Erythroblast (primary cell): ENCODE measurements at places on chromosomes 12 and 14.

GRCh38 chr12:40959041-40959440 lies 229.1 kb upstream of the PDZRN4 start:
- no peak for DNase-seq

- no peak for DNase-seq
These were observed 24.0 kb upstream of the PLBD1 start for GRCh38 chr12:14591719-14592118.

DNA sequence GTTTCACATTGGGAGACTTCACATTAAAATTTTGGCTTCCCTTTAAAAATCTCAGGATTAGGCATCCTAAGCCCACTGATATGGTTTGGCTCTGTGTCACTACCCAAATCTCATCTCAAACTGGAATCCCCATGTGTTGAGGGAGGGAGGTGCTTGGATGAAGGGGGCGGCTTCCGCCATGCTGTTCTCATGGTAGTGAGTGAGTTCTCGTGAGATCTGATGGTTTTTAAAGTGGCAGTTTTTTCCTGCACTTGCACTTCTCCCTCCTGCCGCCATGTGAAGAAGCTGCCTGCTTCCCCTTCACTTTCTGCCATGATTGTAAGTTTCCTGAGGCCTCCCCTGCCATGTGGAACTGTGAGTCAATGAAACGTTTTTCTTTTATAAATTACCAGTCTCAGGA lies 65.7 kb upstream of the PLXNC1 start:
- no peak for DNase-seq

DNA sequence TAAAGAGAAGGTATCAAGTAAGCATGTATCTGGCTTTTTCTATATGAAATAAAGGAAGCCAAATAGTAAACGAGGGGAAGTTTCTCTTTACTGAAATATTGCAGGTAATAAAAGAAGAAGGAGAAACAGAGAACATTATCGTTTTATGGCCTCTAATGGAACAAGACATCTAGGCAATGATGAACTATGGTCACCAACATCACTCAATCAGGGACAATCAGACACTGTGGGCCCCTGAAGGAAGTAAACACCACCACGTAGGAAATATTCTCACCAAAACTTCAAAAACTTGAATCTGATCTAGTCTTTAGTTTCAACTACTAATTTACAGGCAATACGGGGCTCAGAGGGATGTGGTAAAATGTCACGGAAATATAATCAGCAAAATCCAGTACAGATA lies 15.9 kb downstream of the HEBP1 start:
- no peak for DNase-seq

- no peak for DNase-seq
These were observed 290.7 kb downstream of the NPAS3 start for GRCh38 chr14:33229269-33229929.

DNA sequence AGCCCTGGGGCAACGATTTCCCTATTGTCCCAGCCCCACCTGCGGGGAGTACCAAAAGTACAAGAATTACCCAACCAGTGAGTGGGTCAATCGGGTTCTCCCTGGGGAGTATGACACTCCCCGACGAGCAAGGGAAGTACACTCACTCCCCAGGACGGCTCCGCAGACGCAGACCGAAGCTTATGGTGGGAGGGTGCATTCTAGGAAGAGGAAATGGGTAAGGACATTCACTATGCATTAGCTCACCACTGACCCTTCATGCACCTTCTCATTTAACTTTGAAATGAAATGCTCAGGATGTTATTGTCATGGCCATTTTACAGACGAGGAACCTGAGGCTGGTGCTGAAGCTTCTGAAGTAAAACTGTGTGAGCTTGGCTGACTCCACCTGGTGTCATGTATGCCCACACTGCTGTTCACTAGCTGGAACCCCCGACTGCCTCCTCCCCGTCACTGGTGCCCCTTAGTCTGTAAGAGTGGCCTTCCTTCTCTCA lies 45.8 kb upstream of the TMED10 start:
- no peak for DNase-seq

DNA sequence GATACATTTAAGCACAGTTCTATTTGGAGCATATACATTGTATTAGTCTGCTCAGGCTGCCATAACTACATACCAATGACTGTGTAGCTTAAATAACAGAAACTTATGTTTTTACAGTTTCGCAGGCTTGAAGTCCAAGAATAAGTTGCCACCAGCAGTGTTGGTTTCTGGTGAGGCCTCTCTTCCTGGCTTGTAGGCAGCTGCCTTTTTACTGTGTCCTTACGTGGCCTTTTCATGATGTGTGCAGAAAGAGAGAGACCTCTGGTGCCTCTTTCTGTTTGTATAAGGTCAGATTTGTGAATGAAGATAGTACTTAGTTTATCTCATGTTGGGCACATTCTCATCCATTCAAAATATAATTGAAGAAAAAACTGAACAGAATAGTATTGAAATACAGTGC lies 636.6 kb downstream of the FLRT2 start:
- no peak for DNase-seq

GRCh38 chr14:55807053-55807880 lies 227.3 kb downstream of the KTN1 start:
- DNase-seq, result peak; percentile 82

DNA sequence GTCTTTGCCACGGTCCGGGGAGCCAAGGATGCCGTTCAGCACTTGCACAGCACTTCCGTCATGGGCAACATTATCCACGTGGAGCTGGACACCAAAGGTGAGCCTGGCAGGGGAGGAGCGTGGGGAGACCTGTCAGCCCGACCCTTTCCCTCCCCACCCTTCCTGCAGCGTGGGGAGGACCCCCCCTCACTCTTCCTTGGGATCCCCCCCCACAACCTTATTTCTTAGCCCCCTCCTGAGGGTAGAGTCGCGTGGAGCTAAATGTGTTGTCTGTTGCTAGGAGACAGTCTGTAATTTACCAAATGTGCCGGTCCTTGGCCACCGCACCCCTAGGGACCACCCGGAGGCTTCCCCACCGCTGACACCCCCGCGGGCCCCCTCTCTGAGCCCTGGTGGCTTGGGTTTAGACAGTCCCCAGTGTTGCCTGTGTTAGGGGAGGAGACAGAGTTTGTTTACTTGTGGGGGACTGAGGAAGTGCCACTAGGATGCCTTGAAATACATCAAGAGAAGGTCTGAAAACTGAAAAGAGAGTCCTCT lies 2.3 kb downstream of the SETD1B start:
- peak; percentile 48 for DNase-seq

- DNase-seq, result no peak
These were observed 159.3 kb downstream of the TTC8 start for GRCh38 chr14:88983755-88984154.

- DNase-seq, result no peak
These were observed 15.4 kb upstream of the ANKLE2 start for GRCh38 chr12:132776816-132777568.

DNA sequence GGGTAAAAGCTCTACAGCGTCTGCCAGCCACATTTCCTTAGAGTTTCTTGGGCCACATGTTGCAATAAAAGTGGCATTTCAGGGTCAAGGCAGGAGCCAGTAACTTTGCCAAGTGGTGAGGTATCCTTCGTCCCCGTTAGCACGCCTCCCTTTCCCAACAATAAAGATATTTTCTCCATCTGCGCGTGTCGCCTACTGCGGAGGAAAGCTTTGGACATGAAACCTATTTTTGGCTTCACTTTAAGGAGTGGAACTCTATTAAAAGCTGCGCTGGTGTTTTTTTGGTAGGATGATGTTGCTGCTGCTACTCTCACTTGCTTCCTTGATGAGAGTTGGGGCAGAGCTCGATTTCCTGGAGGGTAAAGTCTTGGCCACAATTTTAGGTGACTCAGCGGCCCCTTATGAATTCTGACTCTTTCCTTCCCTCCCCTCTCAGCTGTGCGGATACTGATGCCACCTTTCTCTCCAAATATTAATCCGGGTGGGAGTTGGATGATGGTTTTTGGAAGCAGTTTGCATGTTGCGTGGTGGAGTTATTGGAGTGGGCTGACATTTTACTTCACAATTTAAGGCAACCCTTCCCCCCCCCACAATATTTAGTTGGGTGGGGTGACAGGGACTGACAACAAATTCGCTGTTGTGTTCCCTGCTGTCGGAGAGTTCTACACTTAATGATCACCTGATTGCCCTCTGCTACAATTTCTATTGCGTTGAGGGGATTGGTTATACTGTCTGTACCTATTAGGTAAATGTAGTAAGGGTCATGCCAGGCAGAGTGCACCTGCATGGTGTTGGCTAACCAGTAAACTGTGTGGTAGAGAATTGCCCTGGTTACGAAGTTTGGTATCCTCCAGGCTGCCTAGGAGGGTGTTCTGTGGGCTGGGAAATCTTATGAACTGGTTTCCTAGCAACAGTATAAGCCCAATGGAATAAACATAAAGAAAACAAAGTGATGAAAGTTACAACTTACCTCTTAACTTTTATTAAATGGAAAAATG lies 1.1 kb downstream of the CCDC91 start:
- peak; percentile 86 for DNase-seq

GRCh38 chr14:90812109-90812508 lies 4.1 kb downstream of the TTC7B start:
- no peak for DNase-seq

- DNase-seq, result no peak
These were observed 46.0 kb upstream of the EVL start for GRCh38 chr14:100019156-100019744.

GRCh38 chr12:128712622-128713021 lies 111.1 kb downstream of the SLC15A4 start:
- DNase-seq, result no peak

- no peak for DNase-seq
These were observed 16.9 kb downstream of the PPP1R36 start for GRCh38 chr14:64566651-64567122.

- no peak for DNase-seq
These were observed 129.6 kb upstream of the CDKN3 start for GRCh38 chr14:54267172-54267571.

- peak; percentile 67 for DNase-seq
These were observed 501 bp downstream of the RIMKLB start for GRCh38 chr12:8698132-8698851.

DNA sequence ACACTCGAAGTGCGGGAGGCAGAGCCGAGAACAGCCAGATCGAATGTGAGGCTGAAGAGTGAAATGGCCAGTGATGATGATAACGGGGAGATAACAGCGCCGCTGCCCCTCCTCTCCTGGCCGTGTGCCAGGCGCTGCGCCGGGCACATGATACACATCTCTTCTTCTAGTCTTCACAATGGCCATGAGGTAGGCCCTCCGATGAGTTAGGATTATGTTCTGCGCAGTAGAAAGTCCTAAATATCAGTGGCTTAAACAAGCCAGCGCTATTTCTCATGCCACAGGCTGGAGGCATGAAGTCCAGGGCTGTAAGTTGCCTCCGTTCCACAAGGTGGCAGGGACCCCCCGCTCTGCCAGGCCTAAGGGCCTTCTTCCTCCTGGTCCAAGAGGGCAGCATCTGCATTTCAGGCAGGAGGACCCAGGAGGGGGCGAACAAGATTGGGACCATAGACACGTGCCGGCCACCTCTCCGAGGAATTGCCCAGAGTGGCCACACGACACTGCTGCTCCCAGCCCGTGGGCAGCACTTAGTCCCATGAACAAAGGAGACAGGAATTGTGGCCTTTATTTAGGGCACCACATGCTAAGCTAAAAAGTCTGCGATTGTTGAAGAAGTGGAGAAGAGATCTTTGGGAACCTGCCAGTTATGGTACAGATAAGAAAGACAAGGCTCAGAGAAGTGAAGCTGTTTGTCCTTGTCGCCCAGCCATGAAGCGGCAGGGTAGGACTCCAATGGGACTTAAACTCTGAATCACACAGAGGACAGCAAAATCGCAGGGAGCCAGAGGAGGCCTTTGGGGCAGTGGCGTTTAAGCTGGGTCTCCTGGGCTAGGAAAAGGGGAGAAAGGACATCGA lies 10.9 kb upstream of the HVCN1 start:
- peak; percentile 48 for DNase-seq

- peak; percentile 65 for DNase-seq
These were observed 22.8 kb downstream of the APOBEC1 start for GRCh38 chr12:7642876-7643309.

- no peak for DNase-seq
These were observed 18.5 kb downstream of the DICER1 start for GRCh38 chr14:95138876-95139275.

DNA sequence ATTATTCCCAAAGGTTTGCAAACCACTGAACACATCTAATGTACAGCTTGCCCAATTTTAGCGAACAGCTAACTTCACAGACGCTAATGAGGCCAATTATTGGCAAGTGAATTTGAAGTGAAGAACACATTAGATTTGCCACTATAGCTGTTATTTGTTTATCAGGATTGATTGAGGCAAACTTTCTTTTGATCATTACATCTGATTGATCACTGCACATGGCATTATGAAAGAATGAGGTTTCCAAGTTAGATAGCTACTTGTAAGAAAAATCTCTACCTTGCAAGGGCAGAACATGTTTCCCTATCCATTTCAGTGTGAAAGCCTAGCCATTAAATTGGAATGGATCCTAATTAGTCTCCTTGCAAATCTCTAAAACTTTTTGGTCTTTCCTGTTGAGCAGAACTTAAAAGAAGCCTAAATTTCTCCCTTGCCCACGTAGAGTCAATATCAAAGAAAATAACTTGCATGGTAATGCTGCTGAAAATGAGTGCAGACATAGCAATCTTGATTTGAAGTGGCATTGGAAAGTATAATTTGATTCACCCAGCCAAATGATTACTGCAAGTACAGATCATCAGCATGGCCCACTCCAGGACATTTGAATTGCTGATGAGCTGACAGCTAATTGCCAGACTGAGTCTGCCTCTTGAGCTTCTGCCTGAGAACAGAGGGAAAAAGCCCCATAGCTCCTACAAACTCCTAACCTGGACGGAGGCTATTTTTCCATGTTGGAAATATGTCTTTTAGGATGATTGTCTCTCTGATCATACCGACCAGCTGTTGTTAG lies 98.6 kb downstream of the TPH2 start:
- no peak for DNase-seq

DNA sequence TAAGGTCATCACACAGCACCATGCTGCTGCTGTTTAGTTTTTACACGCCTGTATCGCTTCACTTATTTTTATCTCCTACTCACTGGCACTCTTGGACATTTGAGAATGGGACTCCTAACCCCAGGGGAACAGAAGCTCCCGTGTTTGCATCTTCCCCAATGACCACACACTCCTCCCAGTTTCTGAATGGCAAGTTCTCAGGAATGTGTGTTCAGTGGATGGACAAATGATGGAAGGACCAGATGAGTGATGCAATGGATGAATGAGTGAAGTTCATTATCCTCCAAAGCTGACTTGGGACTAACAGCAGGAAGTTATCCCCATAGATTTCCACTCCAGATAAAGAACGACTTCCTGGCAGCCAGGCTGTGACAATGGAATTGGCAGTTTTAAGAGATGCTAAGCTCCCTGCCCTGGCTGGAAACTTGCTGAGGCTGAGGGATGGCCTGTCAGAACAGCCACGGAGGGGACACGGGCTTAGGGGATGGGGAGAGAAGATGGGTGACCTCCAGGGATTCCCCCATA lies 231.5 kb downstream of the SLC15A4 start:
- no peak for DNase-seq

GRCh38 chr12:79238246-79238645 lies 373.7 kb downstream of the SYT1 start:
- no peak for DNase-seq

DNA sequence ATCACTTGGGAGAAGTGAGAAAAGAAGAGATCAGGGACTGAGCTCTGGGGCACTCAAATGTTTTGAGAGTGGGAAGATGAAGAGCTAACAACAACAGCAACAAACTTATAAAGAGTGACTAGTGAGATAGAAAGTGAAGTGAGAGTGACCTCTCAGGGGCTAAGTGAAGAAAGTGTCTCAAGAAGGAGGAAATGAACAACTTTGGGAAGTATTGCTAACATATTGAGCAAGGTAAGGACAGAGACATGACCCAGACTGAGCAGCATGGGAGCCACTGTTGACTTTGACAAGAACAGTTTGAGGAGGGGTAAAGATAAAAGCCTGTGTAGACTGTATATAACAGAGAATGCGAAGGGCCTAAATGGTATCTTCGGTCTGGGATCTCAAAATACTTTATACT lies 155.1 kb upstream of the BTG1 start:
- no peak for DNase-seq

GRCh38 chr12:80314741-80315140 lies 129.3 kb upstream of the PTPRQ start:
- no peak for DNase-seq
